Activated CD8-positive, alpha-beta memory T cell treated with anti-CD3 and anti-CD28 coated beads, Interleukin-2, amount 50 U/mL, for 48 hours (primary cell): ENCODE measurements at places on chromosomes 6 and 20.

DNA sequence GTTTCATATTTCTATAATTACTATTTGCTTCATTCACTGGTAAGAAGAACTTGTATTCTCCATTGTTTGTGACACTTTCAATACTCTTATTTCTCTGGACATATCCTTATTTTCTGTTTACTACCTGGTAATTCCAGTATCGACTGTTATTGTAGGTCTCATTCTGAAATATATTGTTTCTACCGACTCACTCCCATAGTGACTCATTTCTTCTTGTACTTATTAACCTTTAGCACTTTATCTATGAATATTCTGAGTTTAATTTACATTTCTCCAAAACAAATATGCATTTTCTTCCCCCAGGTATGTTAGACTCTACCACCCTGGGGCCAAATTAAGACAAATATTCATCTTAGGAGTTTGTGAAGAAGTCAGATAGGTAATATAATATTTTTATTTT lies 164.5 kb upstream of the BTBD3 start:
- DNase-seq: no peak

GRCh38 chr6:72873433-72873832 lies 251.6 kb downstream of the KCNQ5 start:
- no peak for DNase-seq

GRCh38 chr6:154909311-154909710 lies 85.8 kb upstream of the TIAM2 start:
- no peak for DNase-seq

GRCh38 chr20:43939762-43940121 lies 25.1 kb downstream of the TOX2 start:
- DNase-seq: no peak

DNA sequence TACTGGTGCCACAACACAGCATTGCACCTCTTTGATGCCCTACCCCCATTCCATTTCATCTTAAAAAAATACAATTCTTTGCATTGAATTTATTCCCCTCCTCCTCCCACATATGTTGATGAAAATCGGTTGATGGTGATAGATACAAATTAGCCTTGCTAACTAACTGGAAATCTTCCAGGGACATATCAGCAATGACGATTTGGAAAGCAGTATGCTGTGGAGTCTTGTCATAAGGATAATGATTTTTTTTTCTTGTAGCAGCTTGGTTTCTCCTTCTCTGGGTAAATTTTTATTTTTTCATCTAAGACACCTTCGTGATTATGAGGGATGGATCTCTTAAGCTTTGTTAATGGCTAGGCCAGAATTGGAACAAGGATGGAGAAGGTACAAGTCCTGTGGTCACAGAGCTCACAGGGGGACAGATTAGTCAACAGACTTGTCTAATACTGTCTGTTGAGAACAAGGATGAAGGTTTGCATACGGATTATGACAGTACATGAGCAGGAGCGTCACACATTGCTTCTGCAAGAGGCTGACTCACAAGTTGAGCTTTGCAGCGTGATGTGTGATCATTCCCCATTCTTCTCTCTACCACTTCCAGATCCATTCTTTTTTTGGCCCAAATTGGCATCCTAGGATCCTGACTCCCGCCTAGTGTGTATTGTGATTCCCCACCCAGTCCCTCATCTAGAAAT lies 233.1 kb upstream of the FERMT1 start:
- no peak for DNase-seq

- DNase-seq: peak; percentile 62
These were observed 16.5 kb downstream of the SNHG17 start for GRCh38 chr20:38418509-38419204.

- DNase-seq: no peak
These were observed 51.9 kb downstream of the CARMIL1 start for GRCh38 chr6:25330796-25331685.

DNA sequence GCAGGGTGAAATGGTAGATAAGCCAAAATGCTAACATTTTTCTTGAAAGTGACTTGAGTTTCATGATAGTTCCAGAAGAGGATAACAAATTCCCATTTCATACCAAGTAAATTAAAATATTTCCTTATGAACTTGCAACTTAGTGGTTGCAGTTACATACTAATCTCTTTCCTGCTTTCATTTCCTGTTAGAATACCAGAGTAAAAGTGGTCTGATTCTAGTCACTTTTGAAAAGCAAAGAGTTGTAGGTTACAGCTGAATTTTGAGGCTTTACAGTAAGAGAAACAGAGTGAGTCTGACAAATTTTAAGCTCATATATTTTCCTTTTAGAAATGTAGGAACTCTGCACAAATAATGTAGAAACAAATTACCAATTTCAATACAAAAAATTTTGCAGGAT lies 117.4 kb downstream of the ZFAND3 start:
- DNase-seq: no peak

DNA sequence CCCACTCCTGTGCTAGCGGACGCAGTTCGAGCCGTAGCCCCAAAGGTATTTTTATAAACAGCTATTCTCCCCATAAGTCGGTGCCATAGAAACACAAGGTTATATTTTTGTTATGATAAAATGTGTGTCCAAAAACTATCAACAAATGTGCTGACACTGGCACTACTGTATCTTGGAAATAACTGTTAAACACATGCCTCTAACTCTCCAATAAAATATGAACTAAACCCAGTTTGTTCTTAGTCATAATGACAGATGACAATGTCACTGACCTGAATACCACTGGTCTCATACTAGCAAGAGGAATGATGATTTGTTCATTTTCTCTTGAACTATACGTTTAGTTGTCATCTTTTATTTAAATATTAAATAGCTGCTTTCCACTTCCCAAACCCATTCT lies 51.4 kb upstream of the NUP153 start:
- no peak for DNase-seq

GRCh38 chr6:20333721-20334269 lies 67.9 kb upstream of the E2F3 start:
- DNase-seq: no peak

DNA sequence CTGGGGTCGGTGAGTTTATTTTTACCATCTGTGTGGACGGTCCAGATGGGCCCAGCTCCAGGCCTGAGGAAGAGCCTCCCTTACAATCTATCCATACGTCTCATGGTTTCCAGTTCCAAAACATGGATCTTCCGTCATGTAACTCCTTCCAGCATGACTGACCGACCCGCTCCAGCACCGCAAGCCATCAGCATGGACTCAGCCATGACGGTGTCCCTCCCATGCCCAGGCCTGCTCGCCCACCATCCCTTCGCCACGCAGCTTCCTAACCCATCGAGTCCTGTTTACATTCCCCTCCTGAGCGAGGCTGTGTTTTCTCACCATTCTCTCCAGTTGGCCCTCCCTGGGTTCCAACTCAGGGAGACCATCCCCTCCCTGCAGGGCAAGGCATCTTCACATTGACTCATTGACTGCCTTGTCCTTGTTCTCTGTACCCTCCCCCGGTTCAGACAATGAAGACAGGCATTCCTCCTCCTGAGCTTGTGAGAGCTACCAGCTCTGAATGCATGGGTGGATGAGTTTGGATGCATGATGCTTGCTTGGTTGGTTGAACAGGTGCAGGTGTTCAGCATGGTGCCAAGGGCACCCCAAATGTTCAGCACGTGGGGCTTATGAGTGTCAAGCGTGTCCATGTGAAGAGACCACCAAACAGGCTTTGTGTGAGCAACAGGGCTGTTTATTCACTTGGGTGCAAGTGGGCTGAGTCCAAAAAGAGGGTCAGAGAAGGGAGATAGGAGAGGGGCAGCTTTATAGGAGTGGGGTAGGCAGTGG lies 235.8 kb downstream of the SMOC2 start:
- no peak for DNase-seq

GRCh38 chr6:110938171-110938570 lies 20.3 kb upstream of the GTF3C6 start:
- DNase-seq: no peak

GRCh38 chr20:33404281-33404680 lies 3.0 kb upstream of the CDK5RAP1 start:
- no peak for DNase-seq

- no peak for DNase-seq
These were observed 292.4 kb downstream of the CENPW start for GRCh38 chr6:126632271-126632670.

DNA sequence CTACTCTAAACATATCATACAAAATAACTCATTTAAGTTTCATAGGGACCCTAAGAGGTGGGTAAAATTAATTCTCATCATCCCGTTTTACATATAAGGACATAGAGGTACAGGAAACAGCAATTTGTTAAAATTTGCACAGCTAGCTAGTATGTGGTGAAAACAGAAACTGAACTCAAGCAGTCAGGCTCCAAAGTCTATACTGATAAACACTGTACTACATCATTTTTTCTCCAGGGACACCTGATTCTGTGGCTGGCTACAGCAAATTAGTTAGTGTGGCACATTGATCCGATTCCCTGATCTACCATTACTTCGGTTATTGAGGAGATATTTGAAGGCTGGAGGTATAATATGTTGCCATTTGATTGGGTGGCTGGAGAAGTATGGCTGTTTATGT lies 36.2 kb upstream of the E2F3 start:
- no peak for DNase-seq

GRCh38 chr6:146903451-146903850 lies 300.8 kb upstream of the STXBP5 start:
- DNase-seq: no peak

DNA sequence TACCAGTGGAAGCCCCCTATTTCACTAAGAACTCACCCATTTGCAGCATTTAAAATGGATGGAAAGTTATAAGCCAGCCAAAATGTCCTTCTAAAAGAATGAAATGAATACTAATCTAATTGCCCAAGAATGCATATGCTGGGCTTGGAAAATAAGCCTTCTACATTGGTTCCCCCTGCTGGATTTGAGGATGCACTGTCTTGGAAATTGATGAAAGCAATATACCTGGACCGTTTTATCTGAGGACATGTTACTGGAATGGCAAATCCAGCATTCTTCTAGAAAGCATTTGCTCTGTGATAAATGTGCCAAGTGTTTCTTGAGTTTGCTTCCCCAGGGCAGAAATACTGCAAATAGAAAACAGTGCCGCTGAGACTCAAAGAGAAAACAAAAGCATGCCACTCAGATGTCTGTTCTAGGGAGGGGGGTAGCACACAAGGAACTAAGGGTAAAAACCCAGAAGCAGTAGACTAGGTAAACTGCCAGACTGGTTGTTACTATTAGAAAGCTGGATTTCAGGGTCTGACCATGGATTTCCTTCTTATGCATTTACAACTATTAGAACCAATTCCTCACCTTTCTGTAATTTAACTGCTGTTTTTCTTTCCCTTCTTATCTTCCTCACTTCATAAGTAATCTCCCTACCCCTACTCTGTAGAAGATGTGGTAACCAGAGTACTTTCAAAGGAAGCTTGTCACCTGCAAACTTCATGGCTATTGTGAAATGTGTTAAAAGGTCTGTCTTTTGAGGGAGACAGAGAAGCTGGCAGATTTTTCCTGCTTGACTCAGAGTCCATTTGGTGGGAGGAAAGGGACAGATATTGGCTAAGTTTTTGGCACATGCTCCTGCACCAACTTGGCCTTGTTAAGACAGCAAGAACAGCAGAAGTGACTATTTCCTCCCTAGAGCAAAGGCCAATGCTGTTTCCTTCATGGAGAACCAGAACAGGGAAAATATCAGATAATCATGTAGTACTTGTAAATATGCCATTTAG lies 642.6 kb downstream of the KIF16B start:
- DNase-seq: no peak

DNA sequence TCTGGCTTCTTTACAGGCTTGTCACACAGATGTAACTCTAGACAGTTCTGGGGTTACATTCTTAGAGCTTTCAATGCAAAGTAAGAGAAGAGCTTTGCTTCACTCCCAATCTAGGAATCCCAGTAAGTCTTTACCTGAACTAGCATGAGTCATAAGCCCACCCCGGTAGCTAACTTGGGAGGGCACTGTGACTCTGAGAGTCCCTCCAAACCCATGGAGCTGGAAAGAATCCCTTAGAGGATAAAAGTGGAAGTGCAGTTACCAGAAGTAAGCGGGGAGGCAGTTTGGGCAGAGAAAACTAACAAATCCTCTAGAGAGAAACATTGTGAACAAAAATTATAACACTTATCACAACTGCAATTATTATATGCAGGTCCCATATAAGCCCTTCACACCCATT lies 84.0 kb upstream of the SMLR1 start:
- no peak for DNase-seq

DNA sequence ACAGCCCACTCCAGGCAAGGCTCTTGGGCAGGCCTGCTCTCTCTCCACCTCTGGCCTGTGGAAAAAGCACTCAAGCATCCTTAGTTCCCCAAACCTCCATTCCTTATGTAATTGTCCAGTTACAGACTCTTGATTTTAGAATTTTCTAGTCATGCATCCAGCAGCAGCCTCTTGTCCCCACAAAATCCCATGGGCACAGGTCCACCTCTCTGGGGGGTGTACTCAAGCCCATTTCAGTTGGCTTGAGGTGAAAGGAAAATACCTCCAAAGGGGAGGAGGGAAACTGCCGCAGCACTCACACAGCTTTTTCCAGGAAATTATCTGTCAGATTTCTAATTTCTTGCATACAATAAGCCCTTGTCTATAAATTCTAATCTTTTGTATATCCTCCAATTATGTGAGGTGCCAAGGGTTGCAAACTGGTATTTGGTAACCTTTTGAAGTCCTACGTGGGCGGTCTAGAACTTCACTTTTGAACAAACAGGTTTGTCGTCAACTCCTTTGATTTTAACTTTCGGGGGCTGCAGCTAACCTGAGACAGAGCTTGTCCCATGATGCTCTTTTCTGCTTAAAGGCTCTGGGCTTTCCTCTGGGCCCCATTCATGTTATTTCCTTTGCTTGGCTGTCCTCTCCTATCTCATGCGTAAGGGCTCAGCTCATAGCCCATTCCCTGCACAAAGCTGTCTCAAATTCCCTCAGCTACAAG lies 104.7 kb upstream of the CEP85L start:
- no peak for DNase-seq

- DNase-seq: peak; percentile 64
These were observed 81.8 kb downstream of the ISM1 start for GRCh38 chr20:13302647-13303450.

DNA sequence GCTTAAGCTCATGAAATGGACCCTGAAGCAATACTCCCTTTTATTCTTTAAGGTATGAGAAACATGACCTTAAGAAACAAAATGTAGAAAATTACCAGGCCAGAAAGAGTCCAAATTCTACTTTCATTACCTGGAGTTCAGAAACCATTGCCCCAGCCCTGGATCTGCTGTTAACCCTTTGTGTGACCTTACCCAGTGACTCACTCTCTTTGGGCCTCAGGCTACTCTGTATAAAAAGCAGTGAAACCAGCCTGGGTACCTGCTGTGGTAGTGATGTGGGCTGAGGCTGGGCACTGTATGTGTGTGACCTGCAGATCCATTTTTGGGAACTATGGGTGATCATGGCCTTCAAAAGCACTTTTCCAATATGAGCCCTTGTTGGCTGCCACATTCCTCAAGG lies 47.2 kb downstream of the SLC9A8 start:
- no peak for DNase-seq

DNA sequence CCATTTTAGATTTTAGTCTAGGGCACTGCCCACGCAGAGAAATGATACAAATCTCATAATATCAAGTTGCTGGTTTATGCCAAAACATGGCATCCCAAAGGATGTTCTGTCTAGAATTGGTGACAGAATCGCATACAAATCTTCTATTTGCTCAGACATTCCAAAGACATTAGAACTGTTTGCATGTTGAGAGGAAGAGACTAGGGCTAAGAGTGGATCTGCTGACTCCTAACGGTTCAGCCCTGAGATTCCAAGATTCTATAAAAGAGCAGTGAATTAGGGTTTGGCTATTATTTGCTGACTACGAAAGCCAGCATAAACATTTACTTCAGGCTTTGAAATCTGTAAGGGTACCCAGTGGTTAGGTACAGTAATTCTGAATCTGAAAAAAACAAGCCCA lies 3.6 kb downstream of the EPB41L2 start:
- no peak for DNase-seq

- DNase-seq: no peak
These were observed 1202.0 kb upstream of the ADGRB3 start for GRCh38 chr6:67433124-67433523.
